ENCODE measurements at places on chromosomes 13 and 19.

- no peak for DNase-seq
These were observed 7.8 kb downstream of the SLC7A1 start for GRCh38 chr13:29587645-29588044.

- DNase-seq = peak; percentile 41
These were observed 41.1 kb upstream of the MAP3K10 start for GRCh38 chr19:40150170-40150569.

GRCh38 chr19:56547535-56547934, 8.8 kb downstream of the ZFP28 start:
- DNase-seq = no peak

DNA sequence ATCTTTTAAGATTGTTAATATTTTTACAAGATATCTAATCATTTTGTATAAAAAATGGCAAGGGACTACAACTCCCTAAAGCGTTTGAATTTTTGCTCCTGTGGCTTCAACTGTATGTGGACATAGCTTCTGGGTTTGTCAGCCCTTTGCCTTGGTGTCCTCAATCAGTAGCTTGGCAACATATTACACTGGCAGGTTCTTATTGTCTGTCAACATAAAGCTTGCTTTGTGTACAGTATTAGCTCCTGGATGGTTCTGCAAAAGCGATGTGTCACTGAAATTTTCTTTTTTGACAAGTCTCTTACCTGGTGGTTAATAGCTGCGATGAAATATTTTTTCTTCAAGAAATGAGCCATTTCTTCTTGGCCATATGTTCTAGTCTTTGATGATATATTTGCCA, 190.0 kb downstream of the HS6ST3 start:
- no peak for DNase-seq

DNA sequence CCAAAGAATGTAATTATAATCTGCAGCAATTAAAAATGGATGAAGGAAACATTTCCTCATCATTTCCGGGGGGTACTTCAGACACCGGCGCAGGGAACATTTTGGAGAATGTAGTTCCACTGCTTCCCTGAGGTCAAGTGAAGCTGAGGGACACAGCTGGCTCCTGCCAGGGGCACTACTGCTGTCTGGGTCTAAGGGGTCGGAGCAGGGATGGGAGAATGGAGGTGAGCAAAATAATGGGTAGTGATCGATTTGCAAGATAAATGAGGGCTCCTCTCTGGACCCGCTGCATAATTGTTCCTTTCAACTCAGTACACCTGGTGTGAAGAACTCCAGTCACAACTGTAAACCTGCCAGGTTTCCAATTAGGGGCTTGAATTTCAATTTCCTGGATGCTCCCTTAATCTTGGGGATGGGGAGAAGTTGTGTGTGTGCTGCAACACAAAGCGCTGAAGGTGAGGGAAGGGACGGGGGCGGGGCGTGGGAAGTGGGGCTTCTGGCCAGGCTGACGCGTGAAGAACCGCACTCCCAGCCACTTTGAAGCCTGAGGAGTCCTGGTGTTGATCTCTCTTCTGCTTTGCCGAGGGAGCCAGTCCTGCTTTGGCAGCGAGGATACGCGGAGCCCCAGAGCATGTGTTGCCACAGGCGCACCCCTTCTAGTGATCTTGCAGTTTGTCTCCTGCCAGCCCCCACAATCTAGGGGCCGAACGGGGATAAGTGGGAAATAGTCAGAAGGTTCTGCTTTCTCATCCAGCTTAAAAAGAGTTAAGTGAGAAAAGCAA, 57.9 kb upstream of the PCDH8 start:
- no peak for DNase-seq

- no peak for DNase-seq
These were observed 18.5 kb downstream of the POU2F2 start for GRCh38 chr19:42113641-42114348.

GRCh38 chr13:23901365-23901764, 4.1 kb upstream of the C1QTNF9B start:
- DNase-seq = no peak

DNA sequence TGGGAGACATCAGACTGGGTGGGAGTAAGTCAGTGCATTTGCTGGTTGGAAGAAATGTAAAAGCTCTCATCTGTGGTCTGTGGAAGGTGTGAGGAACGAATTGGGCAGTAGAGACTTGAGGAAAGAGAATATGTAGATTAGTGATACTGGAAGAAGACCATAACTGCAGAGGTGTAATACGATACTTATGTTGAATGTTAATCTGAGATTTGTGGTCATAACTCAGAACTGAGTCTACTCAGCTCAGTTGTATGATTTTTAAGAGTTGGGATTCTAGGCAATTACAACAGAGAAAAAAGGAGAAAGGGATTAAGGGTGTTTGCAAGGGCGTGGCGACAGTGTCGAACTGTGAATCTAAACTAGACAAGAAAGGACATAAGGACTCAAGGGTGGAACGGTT, 3.2 kb upstream of the IL17D start:
- DNase-seq = no peak

DNA sequence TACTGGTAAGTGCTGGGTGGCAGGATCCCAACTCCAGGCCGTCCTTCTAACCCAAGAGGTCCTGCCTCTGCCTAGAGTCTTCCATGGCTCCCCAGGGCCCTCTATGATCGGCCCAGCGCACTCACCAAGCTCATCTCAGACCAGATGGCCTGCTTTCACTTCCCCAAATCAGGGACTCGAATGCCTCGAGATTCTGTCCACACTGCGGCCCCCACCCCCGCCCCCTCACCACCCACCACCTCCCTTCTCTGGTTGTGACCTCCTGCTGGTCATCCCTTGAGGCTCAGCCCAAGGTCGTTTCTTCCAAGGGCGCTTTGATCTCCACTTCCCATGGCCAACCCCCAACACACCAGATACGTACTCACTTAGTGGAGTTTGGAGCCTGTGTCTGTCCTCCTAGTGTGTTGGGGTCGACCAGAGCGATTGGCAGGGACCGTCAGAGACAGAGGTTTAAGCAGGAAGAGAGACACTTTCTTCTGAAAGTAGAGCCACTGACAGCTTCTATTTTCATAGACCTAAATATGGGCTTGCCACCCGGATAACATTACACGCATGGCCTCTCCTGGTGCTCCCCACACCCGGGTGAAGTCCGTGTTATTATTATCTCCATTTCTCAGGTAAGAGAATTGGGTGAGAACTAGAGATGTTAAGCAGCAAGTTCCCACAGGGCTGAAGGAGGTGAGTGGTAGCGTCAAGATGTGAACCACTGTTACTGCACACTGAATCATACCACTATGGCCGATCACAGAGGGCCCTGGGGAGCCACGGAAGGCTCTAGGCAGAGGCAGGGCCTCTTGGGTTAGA, at the start of gene FCER2:
Gene FCER2 (minus strand): TSS at position 478 of the 804 bp plus-strand sequence. CDS start 2,371 bp downstream, outside the sequence.
- peak; percentile 42 for DNase-seq

DNA sequence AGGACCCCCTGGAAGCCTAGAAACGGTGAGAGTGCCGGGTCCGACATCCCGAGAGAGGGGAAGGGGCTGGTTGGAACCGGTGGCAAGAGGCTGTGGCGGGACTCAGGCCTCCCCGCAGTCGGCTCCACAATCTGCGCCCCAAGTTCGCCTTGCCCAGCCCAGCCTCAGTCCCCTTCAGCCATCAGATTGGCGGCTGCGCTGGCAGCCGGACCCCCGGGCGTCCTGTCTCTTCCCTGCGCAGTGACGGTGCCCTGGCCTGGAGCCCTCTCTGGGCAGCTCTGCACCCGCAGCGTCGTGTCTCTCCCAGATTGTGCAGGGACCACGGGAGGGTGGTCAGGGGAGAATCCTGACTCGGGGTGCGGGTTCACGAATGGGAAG, 315 bp downstream of the ZNF492 start:
- DNase-seq = no peak

- DNase-seq = no peak
These were observed 165.6 kb upstream of the NBEA start for GRCh38 chr13:34776390-34776981.

DNA sequence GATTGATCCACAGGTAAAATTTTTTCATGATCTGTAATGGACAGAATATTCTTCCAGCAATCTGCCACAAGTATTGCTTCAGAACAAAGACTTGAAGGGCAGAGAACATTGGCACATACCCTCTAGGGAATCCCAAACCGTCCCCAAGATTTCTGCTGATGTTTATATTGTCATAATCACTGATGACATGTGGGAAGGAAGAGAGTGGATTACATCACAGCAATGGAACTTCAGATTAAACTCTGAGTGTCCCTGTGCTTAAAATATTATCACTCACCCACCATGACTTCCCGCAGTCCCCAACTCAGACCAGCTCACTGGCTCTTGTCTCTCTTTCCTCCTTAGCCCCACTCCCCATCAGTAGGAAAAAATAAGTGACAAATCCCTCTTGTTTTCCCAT, 8.5 kb upstream of the TPT1 start:
- peak; percentile 87 for DNase-seq

DNA sequence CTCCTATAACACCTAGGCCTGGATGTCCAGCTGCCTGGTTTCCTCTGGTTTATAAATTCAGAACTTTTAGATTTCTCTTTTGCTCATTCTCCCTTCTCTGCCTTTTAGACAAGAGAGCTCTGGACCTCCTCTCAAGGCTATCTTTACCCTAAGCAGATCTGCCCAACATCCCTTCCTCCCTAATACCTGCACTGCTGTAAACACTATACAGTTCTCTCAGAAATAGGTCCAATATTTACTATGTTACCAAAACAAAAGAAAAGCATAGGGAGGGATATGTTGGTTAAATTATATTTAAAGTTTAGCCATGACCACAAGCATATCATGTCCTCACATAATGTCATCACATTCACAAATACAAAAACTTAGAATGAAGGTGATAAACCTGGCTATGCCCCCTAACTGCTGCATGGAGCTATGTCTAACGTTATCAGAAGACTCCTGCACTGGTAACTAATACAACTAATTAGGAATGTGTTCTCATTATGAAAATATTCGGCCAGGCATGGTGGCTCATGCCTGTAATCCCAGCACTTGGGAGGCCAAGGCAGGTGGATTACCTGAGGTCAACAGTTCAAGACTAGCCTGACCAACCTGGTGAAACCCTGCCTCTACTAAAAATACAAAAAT, 18.0 kb downstream of the KPNA3 start:
- DNase-seq = no peak

DNA sequence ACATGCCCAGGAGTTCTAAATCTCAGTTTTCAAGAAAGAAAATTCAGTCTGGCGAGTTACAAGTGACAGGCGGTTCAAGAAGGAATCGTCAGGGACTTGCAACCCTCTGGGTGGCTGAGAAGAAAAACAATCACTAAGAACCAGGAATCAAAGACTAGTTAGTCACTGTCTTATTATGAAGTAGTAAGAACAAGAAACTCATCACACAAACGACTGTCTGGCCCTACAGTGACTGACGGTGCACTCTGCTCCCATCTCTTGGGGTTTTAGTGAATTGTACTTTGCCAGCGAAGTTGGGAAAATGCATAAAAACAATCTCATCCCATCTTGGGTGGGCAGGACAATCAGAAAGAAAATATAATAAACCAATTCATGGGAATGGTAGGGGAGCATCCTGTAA, 63.7 kb upstream of the SACS start:
- no peak for DNase-seq

GRCh38 chr13:67515895-67516294, 285.8 kb upstream of the PCDH9 start:
- DNase-seq = no peak

DNA sequence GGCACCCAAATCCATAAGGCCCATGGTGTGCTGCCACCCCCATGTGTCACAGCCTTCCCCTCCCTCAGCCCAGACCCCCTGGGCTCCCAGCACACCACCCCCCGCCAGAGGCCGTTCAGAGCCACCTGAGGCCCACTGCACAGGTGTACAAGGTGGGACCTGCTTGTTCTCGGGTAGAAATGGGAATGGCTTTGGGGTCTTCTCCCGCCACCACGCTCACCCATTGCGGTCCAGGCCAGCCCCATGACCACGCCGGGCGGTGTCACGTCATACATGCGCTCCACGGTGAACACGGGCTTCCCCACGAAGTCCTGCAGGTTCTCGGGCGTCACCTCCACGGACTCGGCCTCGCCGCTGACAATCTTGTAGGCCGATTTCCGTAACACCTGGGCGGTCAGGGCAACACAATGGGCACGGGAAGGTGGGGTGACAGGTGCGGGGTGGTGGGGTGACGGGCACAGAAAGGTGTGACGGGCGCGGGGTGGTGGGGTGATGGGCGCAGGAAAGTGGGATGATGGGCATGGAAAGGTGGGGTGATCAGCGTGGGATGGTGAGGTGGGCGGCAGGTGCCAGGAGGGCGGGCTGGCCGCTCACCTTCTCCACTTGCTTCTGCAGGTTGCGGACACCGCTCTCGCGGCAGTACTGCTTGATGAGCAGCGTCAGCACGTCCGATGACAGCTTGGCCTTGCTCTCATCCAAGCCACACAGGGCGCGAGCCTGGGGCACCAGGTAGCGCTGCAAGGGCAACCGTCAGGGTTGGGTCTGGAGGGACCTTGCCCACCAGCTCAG, 4.3 kb downstream of the RPL36 start:
- DNase-seq = no peak

GRCh38 chr19:57465680-57466381, 8.9 kb upstream of the VN1R1 start:
- peak; percentile 65 for DNase-seq

GRCh38 chr13:112687836-112688559, 1.8 kb upstream of the ATP11A start:
- no peak for DNase-seq

DNA sequence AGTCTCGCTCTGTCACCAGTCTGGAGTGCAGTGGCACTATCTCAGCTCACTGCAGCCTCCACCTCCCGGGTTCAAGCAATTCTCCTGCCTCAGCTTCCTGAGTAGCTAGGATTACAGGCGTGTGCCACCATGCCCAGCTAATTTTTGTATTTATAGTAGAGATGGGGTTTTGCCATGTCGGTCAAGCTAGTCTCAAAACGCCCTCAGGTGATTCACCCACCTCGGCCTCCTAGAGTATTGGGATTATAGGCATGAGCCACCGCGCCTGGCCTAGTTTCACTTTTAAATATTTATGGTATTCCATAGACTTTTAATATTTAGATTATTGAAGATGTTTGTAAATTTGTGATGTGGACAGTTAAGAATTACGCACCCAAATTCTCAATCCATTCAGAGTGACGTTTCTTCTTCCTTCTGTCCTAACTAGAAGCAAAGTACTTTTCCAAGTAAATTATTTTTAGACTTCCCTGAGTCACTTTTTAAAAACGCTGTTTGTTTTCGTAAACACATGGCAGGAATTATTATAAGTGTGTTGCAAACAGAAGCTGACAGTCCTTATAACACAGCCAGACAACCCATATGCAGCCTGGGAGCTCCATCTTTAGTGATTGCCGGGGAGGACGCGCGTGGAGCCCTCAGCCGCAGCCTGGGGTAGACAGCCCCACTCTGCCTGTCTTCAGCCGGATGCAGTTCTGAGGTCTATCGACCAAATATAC, 131.7 kb downstream of the ATP11A start:
- DNase-seq = no peak

- no peak for DNase-seq
These were observed 133.9 kb upstream of the GJB6 start for GRCh38 chr13:20366056-20366455.

GRCh38 chr13:59459972-59460371, 703.8 kb downstream of the DIAPH3 start:
- no peak for DNase-seq

DNA sequence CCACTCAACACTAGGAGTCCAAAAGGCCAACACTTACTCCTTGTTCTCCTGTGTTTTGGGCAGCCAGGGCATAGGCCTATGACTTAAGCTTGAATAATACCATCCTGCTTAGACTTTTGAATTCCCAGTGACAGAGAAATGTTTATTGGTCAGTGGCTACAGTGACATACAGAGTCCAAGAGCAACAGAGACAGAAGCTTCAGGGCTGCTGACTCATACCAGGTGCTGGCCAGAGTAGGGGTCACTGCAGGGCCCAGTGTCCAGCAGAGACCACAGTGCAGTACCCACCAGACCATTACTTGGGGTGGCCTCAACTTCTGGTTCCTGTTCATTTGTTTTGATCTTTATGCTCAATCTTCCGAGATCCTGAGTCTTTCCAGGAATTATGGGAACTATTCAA, 6.0 kb upstream of the FREM2 start:
- DNase-seq = no peak
